Muscle of arm (tissue), 14 donors: ENCODE measurements at places on chromosomes 1 and 21.
A peak's percentile ranks its signal among the peaks of the same experiment; 100 is the strongest.

GRCh38 chr1:173406783-173407230 is 70.3 kb upstream of the PRDX6 start:
- no peak for DNase-seq

GRCh38 chr1:56797065-56797685 is 22.0 kb downstream of the FYB2 start:
- no peak for DNase-seq

GRCh38 chr1:64595871-64596515 is 126.1 kb downstream of the CACHD1 start:
- DNase-seq = no peak

- DNase-seq = no peak
Observed at GRCh38 chr1:157292302-157292701, 154.1 kb upstream of the ETV3 start.

- no peak for DNase-seq
Observed at GRCh38 chr21:41754479-41754891, 12.4 kb downstream of the RIPK4 start.

- DNase-seq = no peak
Observed at GRCh38 chr1:48688102-48688760, 88.5 kb downstream of the BEND5 start.

DNA sequence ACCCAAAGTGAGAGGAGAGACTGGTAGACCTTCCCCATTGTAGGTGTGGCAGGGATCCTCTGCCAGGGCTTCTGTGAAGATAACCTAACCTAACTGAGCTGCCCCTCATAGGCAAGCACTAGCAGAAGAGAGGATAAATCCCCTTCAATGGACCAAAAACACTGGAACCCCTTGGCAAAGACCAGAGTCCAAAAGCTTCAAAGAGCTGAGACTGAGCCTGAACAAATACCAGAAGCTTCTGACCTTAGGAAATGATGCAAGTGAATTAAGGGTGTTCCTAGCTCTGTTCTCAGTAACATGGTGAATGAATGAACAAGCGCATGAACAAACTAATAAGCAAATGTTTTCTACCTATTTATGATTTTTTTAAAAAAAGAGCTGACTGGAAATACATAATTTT is 123.2 kb downstream of the RRAGC start:
- DNase-seq = no peak

GRCh38 chr21:37365517-37366481 is 774 bp upstream of the DYRK1A start:
- DNase-seq = peak; percentile 64

GRCh38 chr1:112938210-112938609 is 17.8 kb downstream of the SLC16A1 start:
- DNase-seq = no peak

DNA sequence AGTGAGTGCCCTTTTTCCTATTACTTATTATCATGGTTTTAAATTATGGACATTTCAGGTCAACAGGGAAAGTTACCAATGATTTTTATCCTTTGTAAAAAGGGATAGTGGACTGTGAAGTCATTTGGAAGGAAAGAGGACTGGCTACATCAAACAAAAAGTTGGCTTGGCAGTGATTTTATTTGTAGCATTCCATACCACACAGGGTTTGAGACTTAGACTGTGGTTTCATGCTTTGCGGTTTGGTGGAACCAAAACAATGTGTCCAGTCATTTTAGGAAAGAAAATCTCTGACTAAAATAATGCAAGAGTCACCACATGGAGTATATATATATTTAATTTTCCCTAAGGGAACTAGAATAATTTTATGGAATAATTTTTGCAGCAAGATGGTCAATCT is 239.5 kb downstream of the HMCN1 start:
- no peak for DNase-seq

DNA sequence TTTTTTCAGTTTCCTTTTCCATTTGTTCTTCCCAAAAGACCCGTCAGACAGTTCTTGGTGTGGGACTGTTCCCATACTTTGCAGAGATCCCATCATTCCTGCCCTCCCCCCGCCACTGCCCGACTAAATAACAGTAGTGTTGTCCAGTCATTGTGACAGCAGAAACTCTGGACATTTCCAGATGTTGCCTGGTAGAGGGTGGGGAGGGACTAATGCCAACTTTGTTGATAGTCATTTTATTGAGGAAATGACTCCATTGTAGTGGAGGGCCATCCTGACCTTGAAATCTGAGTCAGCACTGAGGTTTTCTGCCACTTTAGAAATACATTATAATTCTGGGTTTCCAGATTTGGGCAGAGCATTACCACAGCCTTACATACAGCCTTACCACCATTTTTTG is 85.4 kb downstream of the CEP350 start:
- DNase-seq = no peak
